ENCODE measurements at places on chromosomes 4 and X.

DNA sequence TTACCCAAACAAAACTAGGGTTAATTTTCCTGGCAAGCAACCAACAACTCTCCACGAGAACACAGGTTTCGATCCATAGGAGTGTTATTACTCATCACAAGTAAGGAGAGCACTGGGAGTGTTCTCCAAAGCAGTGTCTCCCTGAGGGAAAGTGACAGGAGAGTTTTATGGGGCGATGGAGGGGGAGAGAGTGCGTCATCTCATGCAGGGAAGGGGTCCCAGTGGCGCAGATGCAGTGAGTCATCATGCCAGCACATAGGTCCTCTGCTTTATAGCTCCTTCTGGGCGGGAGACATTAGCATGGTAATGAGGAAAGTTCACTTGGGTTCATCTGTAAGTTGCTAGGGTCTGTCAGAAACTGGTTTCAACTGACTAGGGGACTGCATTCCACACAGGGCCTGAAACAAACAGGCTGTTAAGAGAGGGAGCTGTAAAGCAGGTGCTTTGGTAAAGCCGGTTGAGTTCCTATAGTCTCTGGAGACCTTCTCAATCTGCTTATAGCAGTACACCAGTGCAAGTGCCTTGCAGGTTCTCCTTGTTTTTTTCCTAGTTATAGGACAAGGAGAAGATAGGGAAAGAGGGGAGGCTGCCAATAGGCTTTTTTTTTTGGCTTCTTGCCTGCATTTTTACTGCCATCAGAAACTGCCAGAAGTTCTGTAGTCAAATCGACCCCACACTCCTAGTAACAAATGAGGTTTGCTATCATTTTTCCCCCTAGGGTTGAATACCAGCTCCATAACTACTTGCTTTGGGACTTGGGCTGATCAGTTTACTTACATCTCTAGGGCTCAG, 12.8 kb upstream of the BOD1L1 start:
- DNase-seq = no peak

DNA sequence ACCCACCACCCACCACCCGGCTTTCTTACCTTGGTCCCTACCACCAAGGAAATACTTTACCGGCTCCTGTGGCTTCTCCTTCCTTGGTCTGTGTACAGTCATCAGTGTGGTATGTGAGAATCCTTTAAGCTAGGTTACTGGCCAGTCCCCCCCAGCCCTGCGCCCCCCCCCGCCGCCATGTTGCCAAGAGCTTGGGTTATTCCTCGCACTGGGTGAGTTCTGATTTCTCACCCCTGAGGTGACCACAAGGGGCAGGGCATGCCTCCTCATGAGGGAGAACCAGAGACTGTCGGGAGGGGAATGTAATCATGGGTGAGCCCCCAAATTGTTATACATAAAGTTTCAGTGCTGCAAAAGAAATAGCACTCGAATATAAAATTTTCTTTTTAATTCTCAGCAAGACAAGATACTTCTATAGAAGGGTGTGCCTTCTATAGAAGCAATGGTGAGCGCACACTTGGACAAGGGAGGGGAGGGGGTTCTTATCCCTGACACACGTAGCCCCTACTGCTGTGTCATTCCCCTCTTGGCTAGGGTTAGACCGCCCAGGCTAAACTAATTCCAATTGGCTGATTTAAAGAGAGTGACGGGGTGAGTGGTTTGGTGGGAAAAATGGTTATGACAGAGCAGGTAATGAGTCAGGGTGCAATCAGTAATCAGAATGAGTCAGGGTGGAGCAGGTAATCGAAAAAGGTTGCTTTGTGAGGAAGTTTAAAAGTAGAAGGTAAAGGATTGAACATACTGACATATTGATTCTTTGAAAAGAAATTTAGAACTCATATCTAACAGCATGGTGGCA, 133.2 kb downstream of the KDM6A start:
- DNase-seq = no peak

GRCh38 chr4:105896984-105897775, 1.9 kb downstream of the NPNT start:
- no peak for DNase-seq

GRCh38 chr4:159464302-159464701, 361.4 kb downstream of the RAPGEF2 start:
- DNase-seq = no peak

DNA sequence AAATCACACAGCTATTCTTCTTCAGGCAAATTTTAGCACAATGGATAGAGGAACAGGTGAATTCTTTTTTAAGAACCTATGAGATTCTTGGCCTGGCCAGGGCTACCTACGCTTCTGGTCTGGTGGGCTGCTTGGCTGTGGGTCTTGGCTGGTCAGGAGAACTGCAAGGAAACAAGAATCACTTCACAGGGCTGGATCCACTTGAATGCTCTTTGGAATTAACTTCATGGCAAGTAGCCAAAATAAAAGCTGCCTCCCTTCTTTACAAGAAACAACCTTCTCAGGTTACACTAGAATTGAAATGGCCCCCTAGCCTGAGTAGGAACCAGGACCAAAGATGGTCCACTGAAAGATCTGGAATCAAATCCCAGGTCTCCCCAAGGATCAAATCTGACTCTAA, 519.1 kb downstream of the IQCM start:
- no peak for DNase-seq

DNA sequence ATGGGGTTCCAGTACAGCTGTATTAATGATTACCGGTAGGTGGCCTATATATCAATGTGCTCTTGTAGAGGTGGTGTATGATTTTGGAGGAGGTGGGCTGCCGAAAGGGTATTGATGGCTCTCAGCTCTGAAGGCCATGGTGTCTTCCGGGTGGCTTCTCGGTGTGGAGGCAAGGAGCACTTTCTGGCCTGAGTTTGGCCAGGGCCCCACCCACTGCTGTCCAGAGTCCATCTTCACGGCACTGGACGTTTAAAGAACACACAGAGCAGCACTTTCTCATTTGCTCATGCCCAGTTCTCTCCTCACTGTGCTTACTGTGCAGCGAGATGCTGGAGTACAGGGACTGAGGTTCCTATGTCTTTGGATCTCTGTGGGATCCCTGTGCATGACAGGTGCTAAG, 16.1 kb downstream of the BST1 start:
- no peak for DNase-seq

DNA sequence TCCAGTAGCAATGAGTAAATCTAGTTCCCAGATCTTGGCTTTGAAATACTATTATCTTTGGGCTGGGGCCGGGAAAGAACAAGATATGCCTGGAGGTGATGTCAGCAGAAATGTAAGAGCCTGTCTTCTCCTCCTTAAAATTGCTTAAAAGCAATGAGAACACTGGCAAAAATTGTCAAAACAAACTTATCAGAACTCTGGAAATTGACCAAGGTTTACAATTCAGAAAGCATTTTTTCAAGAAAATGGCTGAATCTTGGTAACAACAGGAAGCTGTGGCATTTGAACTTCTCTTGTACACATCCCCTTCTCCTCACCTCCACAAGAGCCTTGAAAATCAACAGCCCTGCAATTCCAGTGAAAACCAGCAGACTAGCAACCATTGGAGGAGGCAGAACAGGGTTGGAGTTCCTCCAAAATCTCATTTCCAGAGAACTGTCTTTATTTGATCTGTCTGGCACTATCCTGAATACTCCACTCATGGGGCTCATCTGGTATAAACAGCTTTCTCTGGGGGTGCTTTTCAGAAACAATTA, 13.5 kb downstream of the TIMP1 start:
- no peak for DNase-seq

- DNase-seq = no peak
These were observed 50.0 kb downstream of the IQCM start for GRCh38 chr4:149765630-149766029.

DNA sequence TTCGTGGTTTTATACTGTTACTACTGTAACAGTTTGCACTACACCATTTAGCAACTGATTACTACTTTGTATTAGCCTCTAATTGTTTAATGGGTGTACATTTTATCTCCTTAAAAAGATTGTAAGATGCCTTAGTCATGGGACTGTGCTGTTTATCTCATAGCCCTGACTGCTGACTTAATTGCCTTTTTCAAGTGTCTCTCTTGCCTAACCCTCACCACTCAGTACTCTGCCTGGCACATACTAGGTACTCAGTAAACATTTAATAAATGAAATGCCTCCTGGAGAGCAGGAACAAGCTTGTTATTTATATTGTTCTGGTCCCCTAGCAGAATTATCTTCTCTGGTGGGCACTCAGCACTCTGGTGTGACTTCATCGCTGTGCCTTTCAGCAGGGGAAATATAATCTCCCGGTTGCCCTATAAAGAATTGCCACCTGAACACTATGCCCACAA, 1.7 kb upstream of the STIM2 start:
- DNase-seq = no peak

- DNase-seq = no peak
These were observed 76.0 kb downstream of the HHIP start for GRCh38 chr4:144721994-144722393.

DNA sequence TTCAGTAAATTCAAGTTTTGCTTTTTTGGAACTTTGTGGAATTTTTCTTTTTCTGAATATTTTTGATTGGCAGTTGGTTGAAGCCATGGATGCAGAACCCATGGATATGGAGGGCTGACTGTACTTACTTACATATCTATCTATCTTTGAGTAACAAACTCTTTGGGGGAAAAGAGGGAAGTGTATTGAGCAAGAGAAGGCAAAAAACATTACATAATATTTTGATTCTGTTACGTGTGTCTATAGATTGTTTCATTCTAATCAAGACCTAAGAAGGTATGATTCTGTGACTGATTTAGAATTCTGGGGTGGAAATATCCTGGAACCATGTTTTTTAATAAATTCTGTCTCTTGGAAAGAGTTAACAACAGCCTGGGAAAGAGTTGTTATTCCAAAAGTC, 31.5 kb downstream of the GRSF1 start:
- no peak for DNase-seq

GRCh38 chrX:87160435-87161010, 357.1 kb upstream of the KLHL4 start:
- DNase-seq = no peak

DNA sequence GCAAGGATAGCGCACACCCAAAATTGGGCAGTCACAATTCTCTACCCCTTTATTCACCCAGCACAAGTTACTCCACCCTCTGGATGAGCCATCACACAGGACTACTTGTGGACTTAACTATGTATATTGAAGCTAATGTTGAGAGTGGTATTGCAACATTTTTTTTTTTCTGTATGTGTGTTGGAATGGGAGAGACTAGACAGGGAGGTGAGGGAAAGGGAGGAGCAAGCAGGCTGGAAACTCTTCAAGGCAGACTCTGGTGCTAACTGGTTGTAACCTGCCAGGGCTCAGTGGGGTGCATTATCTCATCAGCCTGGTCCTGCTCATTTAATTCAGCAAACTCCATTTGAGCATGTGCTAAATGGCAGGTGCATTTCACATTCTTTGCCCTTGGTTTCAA, 18.4 kb upstream of the CWH43 start:
- DNase-seq = no peak

DNA sequence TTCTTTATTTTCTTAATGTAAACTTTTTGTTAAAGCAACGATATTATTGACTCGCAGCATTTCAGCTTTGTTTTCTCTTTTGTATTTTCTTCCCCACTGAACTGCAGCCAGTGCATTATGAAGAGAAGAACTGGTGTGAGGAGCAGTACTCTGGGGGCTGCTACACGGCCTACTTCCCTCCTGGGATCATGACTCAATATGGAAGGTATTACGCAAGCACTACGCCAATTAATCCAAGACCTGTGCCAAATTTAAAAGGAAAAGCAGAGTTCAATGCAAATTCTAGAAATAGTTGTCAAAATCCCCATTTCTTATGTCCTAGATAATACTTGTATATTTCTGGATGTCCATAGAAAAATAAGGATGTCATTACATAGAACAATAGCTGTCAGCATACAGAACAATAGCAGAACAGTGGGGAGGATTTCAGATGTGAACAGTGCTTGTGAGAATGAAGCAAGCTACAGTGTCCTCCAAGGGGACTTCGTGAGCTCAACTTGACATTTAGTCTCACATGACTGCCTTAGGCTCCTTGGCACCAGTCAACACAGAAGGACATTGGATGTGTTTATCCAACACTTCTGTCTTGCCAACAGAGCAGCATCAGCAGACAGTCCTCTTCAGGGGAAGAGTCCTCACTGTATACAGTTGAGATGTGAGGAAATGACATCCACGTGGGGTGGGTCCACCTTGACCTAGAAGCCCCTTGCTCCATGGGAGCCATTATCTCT, 85.9 kb downstream of the MAOA start:
- DNase-seq = no peak

GRCh38 chrX:20547611-20548051, 280.9 kb upstream of the RPS6KA3 start:
- no peak for DNase-seq

DNA sequence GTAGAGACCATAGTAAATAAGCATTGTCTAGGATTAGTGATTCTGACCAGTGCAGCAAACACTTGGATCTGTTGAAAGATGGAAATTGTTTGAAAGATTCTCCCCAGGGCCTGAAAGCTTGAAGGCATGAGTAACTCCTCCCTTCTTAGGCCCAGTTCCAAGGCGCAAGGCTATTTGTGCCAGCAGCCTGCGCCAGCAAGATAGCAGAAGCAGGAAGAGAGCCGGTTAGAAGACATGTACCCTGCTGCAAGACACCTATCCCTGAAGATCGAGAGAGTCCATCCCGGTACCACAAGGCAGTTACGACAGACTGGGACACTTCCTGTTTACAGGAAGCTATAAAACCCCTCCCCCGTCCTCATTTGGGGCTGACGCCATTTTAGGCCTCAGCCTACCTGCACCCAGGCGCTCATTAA, 72.4 kb upstream of the JADE1 start:
- no peak for DNase-seq

DNA sequence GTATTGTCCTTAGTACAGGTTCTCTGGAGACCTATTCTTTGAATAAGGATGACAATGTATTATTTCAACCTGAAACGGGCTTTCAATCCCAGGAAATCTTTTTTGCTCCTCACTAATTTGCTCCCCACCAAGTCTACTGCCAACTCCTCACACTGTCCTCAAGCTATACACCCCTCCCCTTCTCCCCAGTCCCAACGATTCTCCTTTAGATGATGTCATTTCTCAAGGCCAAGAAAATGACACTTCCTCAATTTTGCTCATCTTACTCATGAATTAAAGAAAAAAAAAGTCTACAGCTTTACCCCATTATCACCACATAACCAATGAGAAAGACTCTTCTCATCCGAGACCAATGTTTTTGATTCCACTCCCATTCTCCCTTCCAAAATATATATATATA, 20.6 kb downstream of the AP1S2 start:
- no peak for DNase-seq

- no peak for DNase-seq
These were observed 3.7 kb downstream of the DOCK11 start for GRCh38 chrX:118499295-118499694.

DNA sequence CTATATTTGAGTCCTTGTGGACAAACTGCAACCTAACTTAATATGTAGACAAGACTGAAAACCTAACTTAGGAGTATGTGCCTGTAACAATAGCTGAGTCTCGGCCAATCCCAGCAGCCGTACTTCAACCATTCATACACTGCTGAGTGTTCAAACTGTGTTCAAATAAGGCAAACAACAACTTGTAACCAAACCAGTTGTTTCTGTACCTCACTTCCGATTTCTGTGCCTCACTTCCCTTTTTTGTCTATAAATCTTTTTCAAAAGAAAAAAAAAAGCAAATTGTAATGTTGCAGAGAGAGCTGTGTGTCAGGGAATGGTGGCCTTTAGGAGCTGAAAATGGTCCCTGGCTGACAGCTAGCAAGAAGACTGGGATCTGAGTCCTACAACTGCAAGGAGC, 46.0 kb downstream of the GEMIN8 start:
- DNase-seq = no peak
